ENCODE measurements at places on chromosomes 5 and 9. TPM values are rescaled to one million over a fixed set of nuclear protein-coding genes. Genes with fewer than 3 reads are reported as not detected.

Gene PCDHB5
- polyA plus RNA-seq, result 0.68 TPM

Gene PCDHB16
- 0.66 TPM for polyA plus RNA-seq

Gene PCDHB8
- polyA plus RNA-seq, result 0.25 TPM

Gene CNTNAP3B
- polyA plus RNA-seq, result 4.4 TPM

Gene NKD2
- not detected for polyA plus RNA-seq

All from AG04450 (cell line).